Activated naive CD4-positive, alpha-beta T cell (primary cell): ENCODE measurements at places on chromosomes 6 and 20.

GRCh38 chr20:1507276-1507675, 16.1 kb upstream of the SIRPB2 start:
- no peak for DNase-seq

GRCh38 chr20:19817017-19817416, 59.0 kb downstream of the RIN2 start:
- no peak for DNase-seq

- no peak for DNase-seq
Measured at GRCh38 chr6:37285861-37286311, 27.9 kb upstream of the TMEM217 start.

DNA sequence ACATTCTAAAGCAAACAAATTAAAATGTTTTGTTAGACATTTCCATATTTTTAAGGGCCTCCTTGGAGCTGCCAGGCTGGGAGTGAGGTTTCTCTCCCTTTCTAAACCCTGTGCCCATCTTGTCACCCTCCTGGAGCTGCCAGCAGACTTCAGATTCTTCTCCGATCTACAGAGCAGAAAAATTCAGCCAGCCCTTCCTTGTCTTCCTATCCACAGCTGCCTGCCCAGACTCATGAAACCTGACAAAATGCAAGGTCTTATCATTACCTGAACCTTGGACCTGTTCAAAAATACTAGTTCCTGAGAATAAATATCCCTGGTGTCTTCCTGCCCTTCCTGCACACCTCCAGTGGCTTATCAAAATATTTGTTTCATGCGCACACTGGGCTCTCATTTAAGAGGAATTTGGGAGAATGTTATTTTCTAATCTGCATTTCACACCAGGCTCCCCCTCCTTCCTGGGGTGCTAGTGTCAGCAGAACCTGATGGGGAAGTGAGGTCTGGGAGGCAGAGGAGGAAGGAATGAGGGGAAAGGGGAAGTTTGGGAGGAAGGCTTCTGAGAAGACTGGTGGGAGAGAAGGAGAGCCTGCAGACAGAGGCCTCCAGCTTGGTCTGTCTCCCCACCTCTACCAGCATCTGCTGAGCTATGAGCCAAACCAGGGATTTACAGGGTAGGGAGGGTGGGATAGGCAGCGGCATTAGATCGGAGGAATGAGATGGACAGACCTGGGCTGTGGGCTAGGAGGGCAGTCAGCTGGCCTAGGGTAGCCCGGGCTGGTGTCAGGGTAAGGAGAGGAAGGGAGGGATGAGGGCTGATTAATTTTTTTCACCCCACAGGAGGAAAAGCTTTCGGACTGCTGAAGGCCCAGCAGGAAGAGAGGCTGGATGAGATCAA, at the start of gene AIF1:
Gene AIF1 (plus strand): TSS at position 551 of the 895 bp plus-strand sequence. CDS start 96 bp downstream, at position 647.
- DNase-seq, result no peak

DNA sequence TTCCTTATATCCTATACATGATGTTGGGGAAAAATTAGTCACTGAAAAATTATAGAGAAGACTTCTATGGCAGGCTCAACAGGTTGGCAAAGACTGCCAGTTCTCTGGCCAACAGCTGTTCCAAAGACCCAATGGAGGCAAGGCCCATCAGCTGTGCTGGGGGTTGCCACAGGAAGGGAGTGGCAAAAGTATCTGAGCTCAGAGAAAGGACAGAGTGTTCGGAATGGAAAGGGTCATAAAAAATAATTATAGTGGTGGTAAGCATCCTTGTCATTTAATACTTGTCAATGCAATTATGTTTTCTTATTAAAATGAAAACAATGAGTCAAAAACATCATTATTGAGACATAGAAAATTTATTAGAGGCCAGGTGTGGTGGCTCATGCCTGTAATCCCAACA, 36.1 kb downstream of the FASTKD5 start:
- DNase-seq, result no peak

DNA sequence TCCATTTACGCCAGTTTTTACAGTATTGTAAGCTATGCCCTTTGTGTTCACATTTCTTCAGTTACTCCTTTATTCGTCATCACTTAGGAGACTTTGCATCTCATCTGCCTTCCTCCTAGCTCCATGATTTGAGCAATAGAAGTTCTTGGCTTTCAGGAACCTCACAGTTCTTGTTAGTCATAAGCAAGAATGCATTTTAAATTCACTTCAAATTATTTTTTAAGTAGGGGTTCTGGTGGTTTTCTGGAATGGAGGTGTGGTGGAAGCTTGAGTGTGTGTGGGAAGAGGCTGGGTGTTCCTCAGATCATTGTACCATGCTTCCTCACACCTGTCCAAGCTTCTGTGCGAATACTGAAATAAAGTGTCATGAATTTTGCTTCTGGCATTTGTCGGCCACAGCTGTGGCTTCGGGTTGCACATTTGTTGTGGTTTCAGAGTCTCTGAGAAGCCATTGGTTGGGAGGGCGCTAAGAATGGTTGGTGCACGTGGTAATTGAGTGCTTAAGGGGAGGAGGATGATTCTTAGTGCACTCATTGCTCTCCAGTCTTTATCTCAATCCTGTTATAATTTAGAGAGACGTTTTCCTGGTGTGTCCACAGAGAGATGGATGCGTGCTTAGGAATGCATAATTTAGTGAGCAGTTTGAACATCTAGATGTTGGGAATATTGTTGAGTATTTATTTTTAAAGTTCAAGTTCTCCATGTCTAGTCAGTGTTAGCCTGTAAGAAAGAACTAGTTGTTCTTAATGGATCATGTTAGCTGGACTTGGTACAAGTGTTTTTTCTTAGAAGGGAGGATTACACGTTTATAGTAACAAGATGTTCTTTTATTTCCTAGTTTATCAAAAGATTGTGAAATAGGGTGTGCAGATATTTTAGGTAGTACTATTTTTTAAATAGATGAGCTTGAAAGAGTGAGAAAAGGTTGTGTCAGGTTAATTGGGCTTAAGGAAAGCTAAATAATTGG, 31.9 kb downstream of the FOXO3 start:
- no peak for DNase-seq

GRCh38 chr20:21380711-21381110, 16.6 kb downstream of the NKX2-4 start:
- DNase-seq, result no peak

DNA sequence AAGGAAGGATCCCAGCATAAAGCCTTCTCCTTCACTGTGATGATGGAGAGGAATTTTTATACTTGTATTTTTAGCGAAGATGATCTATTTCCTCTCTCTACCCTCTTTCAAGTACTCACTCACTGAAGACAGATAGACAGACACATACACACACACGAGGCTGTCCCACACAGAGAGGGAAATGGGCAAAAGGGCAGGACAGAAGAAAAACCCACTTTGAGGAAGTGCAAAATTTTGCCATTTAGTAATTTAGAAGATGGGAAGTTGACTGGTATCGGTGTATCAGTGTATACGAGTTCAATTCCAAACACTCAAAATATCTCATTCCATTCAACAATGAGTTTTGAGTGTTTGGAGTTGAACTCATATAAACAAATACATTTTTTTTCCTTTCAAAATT, 30.9 kb downstream of the HEBP2 start:
- no peak for DNase-seq

DNA sequence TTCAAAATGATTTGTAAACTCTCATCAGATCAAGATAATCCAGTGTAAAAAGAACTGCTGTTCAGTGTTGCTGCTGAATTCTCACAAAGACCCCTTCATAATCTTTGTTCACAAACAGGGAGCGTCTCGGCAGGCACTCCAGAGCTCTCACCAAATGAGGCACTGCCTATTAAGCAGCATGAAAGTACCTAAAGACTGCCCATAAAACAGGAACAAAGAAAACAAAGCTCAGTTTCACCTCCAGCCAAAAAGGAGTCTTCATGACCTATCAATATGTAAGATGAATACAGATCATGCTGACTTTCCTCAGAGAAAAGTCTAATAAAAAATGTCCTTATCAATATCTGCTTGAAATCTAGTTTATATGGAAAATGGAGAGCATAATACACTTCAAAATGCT, 41.8 kb downstream of the GPR63 start:
- DNase-seq, result no peak

- DNase-seq, result no peak
Measured at GRCh38 chr6:127475823-127476176, 16.6 kb upstream of the KIAA0408 start.

DNA sequence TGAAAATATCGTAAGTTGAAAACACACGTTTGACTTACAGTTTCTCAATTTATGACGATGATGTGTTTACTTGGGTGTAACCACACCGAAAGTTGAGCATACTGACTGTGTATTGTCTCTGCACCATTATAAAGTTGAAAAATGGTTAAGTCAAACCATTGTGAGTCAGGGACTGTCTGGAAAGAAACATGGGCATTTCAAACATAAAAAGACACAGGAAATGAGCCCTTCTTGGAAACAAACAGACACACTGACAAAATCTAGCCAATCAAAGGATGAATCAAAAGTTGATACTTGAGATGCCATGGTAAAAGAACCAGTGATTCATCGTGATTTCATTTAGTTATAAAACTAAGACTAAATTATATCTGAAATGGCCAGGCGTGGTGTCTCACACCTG, 5.3 kb downstream of the POPDC3 start:
- DNase-seq, result no peak

- DNase-seq, result no peak
Measured at GRCh38 chr6:15243910-15244619, 1.8 kb upstream of the JARID2 start.
